ENCODE measurements at places on chromosomes 7 and 10.

DNA sequence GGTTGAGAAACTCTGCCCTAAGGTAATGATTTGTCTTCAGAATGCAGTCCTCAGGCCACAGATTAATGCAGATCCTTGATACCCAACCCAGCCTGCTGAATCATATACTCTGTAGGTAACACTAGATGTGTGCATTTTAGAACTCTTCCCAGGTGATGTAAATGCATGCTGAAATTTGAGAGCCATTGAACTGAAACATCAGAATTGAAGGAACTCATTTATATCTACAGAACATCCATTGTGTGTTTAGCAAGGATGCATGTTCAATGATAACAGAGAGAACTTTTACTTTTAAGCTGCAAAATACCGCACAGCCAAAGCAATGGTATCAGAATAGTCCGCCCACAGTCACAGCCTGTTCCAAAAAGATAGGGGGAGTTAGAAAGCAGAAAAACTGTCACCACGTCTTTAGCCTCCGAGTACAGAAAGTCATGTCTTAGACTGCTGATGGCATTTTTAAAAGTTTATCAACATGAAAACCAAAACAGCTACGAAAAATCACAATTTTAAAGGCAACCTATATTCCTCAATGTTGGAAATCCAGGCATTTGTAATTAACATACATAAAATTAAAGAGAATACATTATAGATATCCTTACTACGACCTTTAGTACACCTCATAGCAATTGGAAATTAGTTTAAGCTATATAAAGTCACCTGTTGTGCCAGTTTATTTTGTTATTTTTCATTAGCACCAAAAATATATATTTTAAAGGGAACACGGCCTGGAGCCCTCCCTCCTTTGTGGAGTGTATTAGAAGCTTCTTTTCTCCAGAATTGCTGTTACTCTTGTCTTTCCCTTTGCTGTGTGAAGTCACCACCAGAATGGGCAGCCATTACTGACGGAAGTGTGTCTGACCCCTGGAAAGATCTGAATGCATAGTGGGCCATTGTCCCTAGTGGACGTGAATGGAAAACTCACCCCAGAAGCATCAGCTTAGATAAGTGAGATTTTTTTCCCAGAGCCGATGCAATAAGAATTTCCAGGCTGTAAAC lies 65.8 kb upstream of the PRKAR2B start:
- DNase-seq: no peak

GRCh38 chr7:85457911-85458310 lies 271.1 kb upstream of the SEMA3D start:
- DNase-seq: no peak

DNA sequence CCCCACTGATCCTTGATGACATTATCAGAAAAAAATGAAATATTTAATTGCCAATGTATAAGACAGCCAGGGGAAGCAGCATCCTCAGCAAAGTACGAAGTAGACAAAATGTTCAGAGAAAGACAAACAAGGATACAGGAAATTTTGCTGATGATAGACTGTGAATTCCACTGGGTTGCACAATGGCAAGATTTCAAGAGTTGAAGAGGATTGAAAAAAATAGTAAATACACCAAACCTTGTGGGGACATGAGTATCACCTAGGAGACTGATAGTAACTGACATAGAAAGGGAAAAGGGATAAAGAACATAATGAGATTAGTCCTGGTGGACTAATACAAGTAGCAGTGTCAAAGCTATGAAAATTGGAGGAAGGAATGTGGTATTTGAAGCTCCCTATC lies 16.5 kb downstream of the CNOT4 start:
- DNase-seq: no peak

- DNase-seq: no peak
These were observed 13.6 kb downstream of the CSTF2T start for GRCh38 chr10:51685768-51686167.

DNA sequence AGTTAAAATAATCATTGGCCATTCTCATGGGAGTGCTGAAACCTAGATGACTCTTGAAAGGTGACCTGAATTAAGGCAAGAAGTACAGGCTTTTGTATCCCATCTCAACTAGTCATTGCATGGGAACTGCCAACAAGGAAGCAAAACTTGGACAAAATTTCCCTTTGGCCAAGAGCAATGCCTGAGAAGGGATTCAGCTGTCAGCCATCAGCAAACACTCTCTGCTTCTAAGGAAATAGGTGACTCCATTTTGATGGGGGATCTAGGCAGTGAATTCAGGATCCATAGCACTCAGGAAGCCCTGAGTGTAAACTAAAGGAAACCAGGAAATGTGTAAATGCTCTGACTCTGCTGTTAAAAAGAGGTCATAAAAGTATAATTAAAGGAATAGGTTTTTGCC lies 221.5 kb upstream of the TMEM229A start:
- DNase-seq: no peak

DNA sequence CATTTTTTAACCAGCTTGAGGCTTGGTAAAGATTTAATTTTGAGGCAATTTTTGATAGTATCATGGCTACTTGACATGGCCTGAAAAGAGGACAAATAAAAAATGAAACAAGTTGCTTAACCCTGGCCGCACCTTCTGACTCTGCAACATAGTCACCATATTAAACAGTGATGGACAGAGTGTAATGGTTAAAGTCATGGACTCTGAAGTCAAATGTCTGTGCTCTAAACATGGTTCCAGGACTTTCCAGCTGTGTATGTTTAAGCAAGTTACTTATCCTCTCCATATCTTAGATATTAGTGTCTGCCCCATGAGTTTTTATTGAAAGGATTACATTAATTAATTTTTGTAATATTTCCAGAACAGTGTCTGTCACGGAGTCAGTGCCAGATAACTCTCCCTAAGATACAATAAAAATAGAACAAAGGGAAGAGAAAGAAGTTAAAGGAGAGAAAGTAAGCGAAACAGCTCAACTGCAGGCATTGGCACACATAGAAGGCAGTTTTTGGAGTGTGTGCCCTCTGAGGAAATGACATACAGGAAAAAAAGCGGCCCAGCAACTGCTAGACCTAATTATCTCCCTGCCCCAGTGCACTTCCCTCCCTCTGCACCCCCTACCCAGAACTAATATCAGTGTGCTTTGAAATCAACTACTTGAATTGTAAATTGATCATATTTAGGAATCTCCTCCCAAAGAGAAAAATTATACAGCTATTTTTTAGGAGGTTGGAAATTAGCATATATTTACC lies 65.3 kb downstream of the MACC1 start:
- DNase-seq: no peak

DNA sequence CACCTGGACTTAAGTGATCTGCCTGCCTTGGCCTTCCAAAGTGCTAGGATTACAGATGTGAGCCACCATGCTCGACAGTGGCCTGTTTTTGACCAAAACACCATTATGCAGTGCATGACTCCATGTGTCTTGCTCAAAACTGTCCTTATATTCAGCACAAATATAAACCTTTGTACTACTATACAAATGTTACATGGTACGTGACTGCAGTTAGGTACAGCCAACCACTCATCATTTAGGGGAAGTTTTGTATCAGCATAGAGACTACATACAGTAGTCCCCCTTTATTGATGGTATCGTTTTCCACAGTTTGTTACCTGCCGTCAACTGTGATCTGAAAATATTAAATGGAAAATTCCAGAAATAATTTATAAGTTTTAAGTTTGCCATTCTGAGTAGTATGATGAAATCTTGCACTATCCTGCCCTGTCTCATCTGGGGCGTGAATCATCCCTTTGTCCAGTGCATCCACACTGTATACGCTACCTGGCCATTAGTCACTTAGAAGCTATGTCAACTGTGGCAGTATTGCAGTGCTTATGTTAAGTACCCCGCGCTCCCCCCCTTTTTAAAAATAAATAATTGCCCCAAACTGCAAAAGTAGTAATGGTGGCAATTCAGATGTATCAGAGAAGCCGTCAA lies 23.3 kb upstream of the ZNF282 start:
- no peak for DNase-seq

GRCh38 chr10:123635131-123635530 lies 31.0 kb upstream of the GPR26 start:
- no peak for DNase-seq

DNA sequence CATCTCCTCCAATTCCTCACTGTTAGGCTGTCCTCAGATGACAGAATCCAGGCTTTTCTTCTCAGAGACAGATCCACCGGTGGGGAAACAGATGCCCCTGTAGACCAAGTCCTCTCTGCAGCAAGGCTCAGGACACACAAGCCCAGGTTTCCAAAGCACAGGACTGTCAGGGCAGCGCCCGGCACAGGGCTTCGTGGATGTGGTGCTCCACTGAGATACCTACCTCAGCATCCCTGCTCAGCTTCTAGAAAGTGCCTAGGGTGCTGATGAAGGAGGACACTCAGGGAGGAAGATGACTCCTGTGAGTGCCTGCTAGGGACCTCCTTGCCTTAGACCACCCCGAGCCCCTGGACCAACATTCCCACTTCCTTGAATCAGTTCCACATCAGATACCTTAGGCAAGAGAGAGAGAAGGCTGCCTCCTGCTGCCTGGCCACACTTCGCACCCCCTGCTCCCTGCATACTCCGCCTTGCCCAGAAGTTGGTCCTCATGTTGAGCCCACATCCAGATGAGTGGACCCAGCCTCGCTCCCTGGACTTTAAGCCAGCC lies 8.9 kb upstream of the RBP3 start:
- DNase-seq: no peak

DNA sequence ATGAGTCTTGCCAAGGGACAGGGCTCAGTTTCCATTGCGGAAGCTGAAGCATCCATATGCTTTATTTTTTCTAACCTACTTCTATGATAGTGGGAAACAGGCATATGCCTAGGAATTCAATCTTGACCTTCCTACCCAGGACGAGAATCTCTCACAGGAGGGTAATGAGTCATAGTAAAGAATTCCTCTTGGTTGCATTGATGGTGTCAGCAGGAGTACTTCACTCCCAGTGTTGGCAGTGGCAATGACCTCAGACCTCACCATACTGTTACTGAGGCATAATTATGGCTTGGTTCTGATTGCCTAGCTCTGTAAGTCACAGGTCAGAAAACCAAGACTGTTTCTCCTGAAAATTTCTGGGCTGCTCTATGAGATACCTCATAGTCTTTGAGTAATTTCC lies 552.9 kb downstream of the ARL4A start:
- DNase-seq: no peak

DNA sequence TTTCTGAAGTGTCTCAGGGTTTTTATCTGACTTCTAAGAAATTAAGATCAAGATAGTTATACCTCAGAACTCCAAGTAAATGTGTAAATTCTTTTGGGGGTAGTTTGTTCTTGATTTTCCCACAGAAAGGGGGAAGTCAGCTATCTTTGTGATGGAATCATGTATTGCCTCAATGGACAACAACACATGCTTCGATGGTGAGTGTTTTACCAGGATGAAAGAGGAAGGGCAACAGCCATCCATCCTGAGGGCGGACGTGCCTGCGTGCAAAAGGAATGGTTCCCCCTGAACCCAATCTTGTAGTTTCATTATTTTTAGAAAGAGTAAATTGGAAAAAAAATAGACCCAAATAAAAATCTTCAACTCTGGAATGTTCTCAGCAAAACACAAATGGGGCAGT lies 67.2 kb upstream of the ZPBP start:
- no peak for DNase-seq

- DNase-seq: no peak
These were observed 529.9 kb downstream of the XPNPEP1 start for GRCh38 chr10:109393425-109393824.

GRCh38 chr10:128631801-128632241 lies 505.6 kb upstream of the MKI67 start:
- DNase-seq: no peak

GRCh38 chr7:67448271-67448670 lies 451.6 kb downstream of the TYW1 start:
- no peak for DNase-seq

DNA sequence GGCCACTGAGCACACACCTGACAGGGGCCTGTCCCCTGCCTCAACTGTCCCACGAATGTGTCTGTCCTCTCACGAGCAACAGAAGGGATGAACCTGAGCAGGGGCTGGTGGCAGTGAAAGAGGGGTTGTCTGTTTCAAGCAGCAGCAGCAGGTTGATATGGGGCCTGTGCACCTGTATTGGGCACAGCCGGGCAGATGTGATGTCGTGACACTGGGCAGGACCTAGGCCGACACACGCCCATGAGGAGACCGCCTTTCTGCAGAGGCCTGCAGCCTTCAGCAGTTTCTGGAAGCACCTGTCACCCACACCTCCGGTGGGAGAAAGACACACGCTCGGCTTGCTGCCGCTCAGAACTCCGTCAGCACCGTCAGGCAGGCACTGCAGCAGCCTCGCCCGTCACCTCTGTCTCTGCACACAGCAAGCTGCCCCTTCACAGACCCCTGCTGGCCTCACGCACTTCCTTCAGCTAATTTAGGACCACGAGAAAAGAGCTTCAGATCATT lies 48.5 kb downstream of the AMZ1 start:
- no peak for DNase-seq

- no peak for DNase-seq
These were observed 23.4 kb upstream of the C10orf67 start for GRCh38 chr10:23367896-23368595.

DNA sequence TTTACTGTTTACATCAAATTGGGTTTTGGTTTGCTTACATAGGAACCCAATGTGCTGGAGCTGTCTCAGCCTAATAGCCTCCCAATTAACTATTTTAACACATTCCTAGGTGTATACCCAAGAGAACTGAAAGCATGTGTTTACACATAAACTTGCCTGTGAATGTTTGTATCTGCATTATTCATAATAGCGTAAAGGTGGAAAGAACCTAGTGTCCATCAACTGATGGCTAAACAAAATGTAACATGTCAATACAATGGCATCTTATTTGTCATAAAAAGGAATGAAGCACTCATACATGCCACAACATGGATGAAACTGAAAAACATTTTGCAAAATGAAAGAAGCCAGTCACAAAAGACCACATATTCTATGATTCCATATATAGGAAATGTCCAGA lies 160.6 kb upstream of the EEPD1 start:
- DNase-seq: no peak

- no peak for DNase-seq
These were observed 328.2 kb downstream of the PLXNA4 start for GRCh38 chr7:132247995-132248618.

DNA sequence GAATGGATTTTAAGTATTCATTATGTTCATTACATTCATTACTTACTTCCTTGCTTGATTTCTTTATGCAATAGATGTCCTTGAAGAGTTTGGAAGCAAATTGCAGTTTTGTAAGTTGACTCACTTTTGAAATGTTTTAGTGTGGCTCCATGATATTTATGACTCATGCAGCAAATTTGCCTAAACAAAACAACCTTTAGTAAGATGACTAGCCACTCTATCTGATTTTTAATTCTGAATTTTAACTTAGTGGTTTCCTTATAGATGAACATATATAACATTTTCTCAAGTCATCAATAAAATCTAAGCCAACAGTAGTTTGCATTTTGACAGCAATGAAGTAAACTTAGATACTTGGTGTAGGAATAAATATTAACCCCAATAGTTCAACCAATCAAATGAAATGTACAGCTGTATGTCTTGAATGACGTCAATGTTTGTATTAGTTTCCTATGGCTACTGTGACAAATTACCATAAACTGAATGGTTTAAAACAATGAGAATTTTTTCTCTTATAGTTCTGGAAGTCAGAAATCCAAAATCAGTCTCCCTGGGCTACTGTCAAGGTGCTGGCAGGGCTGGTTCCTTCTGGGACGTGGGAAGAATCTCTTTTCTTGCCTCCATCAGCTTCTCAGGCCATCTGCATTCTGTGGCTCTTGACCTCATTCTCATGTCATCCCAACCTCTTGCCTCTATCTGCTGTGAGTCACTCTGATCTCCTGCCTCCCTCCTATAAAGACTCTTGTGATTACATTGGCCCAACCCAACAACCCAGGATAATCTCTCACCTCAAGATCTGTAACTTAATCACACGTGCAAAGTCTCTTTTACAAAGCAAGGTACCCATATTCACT lies 73.4 kb downstream of the AHR start:
- no peak for DNase-seq
